ENCODE measurements at places on chromosomes 6 and 20. TPM values are rescaled to one million over a fixed set of nuclear protein-coding genes. Genes with fewer than 3 reads are reported as not detected.

C20orf204 gene
- total RNA-seq, result 1.2 TPM

SALL4 gene
- total RNA-seq, result 0.26 TPM

DNA sequence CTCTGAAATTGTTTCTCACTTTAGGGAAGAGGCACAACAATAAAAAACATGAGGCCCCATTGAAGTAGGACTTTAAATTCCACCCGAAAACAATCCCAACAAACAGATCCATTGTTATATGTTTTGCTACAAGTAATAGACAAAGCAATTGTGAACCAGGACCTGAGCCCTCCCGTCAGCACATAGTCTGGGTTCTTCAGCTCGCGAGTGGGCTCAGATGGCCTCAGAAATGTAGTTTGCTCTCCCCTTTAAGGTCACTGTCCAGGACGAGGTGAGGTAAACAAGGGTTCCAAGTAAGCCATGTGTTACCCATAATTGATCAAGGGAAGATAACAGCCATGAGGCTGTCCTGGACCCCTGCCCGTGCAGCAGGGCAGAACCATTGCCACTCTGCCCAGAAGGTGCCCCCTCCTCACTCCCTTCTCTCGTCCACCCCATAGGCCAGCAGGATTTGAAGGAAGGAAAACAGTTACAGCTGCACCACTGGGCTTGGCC lies 160.1 kb upstream of the QKI start:
- no peak for DNase-seq

DNA sequence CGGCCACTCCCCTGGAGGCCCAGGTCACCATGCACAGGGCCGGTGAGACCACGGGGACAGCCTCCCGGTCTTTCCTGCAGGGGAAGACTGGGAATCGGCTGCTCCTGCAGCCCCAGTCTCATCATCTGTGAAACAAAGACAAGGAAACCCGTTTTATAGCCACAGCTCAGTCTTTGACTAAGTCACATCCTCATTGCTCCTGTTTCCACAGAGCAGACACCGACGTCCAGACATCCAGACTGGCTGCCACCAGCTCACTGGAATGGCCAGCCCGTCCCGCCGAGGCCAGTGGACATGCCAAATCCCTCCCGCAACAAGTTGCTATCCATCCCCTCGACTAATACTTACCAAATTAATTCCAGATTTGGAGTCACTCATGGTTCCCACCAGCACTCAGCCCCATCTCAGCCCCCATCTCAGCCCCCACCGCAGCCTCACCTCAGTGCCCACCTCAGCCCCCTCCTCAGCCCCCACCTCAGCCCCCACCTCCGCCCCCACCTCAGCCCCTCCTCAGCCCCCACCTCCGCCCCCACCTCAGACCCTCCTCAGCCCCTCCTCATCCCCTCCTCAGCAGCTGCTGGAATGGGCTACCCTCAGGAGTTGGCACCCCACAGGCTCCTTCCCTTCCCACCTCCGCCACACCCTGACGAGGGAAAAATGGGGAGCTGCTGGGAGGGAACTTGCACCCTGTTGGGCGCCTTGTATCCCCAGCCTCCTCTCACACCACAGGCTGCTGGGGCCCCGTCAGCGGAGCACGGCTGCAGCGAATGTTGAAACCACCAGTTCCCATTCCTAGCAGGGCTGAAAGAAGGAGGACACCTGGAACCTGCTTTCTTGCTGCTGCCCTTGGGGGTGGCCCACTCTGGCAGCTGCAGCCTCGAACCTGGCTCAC lies 48.7 kb downstream of the YTHDF1 start:
- DNase-seq, result no peak

All from bronchial epithelial cell (primary cell).